ENCODE measurements at places on chromosomes 4 and X.

DNA sequence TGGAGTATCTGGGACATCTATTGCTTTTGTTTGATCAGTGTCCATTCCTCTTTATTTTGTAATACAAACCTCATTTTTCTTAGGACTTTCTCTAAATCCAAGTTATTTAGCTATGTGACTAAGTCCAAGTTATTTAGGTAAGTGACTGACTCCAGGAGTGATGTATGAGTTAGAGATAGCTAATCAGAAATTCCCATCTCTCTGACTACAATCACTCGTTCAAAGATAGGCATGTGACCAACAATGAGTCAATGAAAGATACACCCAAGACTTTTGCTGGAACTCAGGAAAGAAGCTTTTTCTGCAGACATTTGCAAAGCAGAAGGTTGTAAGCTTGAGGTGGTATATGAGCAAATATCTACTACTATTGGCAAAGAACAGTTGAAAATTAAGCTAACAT lies 72.5 kb upstream of the KCNIP4 start:
- no peak for DNase-seq

GRCh38 chr4:169102026-169102425 lies 92.0 kb upstream of the CBR4 start:
- DNase-seq = no peak

DNA sequence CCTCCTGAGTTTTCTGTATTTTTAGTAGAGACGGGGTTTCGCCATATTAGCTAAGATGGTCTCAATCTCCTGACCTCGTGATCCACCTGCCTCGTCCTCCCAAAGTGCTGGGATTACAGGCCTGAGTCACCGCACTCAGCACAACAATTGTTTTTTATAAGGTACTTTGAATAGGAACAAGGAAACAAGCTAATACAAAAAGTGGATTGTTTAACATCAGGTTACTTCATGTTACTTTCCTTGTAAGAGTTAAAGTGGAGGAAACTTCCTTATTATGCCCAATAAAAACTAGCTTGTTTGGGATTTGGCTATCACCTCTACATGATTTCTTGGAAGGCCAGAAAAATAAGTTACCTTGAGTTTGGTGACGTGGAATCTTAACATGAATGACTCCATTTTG lies 698.7 kb downstream of the CCSER1 start:
- DNase-seq = no peak

- peak; percentile 10 for DNase-seq
Observed at GRCh38 chr4:180059216-180059881, 2183.9 kb upstream of the TENM3 start.

GRCh38 chr4:95546221-95546620 lies 2.6 kb downstream of the UNC5C start:
- no peak for DNase-seq

GRCh38 chr4:15037923-15038541 lies 35.8 kb downstream of the CPEB2 start:
- no peak for DNase-seq

DNA sequence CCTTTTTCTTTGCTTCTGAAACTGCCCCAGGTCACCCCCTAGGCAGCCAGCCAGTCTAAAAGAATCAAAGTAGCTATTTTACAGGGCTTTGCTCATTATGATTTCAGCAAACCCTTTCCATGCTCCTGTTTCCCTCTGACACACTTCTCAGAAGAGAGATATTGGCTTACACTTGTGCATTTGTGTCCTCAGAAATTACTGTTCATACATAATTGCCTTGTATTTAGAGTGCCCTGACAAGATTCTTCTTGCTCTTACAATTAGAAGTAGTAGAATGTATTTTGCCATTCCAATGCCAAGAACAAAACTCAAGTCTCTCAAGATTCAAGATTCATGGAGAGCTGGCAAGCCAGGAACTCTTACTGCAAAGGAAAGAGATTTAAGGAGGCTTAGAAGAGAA lies 531.0 kb upstream of the ZFP42 start:
- DNase-seq = no peak

GRCh38 chr4:13765539-13765938 lies 138.0 kb upstream of the BOD1L1 start:
- DNase-seq = no peak

DNA sequence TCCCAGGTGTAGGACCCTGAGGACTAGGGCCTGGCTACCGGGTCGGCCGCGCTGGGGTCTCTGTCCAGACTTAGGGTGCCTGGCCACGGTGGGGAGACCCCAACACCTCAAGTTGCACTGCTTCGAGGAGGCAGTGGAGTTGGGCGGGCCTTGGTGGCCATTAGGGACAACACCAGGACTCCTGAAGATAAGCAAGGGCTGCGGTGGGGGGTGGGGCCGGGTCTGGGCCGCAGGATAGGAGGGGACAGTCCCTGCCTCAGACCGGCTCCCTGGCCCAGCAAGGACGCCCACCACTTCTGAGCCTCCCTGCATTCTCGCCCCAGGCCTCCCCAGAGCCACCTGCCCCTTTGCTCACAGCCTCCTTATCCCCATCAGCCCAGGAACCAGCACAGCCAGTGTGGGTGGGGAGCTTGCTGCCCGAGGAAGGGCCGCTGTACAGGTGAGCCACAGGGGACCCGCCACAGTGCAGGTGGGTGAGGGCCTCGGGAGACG lies 5.5 kb upstream of the MXD4 start:
- DNase-seq = no peak

- no peak for DNase-seq
Observed at GRCh38 chrX:18899796-18900380, 84.0 kb downstream of the PHKA2 start.

DNA sequence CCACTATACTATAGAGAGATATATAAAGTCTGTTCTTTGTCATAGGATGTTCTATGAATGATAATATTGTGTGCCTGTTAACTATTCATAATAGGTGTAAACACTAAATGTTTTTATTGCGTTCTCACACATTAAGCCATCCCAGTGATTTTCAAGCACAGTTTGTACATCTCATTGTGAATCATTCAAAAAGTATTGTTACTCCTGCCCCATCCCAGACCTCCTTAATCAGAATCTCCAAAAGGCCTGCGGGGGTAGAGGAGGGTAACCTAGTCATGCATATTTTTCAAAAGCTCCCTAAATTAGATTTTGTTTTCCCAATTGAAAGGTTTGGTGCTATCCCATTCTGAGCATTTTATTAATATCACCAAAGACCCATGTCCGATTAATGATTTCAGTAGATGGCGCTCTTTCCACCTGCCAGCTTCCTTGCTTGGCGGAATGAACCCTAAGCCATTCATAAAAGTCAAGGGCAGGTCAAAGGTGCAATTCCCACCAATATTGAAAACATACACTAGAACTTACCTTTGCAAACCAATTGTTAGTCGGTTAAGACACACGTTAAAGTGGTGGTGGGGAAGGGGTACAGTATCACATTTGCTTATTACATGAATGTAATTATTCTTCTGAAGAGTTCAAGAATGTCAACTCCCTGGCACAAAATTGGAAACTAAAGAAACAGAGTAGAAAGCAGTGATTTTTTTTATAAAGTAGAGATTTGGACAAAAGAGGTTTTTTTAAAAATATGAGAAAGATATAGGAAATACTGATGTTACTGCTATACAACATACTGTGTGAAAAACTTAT lies 5.8 kb upstream of the TET2 start:
- DNase-seq = peak; percentile 18

DNA sequence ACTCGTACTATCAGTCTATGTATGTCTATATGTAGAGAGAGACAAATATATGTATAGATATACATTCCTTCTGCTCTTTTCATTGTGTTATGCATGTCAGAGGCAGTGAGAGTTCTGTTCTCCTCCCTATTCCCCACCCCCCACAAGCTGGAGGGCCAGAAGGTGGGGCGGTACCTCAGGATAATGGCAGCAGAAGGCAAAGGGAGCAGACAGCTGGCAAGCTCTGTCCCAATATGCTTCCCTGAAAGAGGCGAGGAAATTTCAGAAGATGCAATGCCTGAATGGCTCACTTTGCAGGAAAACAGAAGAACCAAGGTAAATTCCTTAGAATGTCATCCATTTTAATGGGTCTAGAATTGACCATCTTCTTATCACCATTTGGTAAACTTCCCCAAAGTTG lies 114.4 kb downstream of the NAA11 start:
- no peak for DNase-seq

- no peak for DNase-seq
Observed at GRCh38 chrX:30282527-30282926, 26.7 kb downstream of the NR0B1 start.

GRCh38 chrX:97704881-97705280 lies 821.2 kb downstream of the RPA4 start:
- DNase-seq = no peak

DNA sequence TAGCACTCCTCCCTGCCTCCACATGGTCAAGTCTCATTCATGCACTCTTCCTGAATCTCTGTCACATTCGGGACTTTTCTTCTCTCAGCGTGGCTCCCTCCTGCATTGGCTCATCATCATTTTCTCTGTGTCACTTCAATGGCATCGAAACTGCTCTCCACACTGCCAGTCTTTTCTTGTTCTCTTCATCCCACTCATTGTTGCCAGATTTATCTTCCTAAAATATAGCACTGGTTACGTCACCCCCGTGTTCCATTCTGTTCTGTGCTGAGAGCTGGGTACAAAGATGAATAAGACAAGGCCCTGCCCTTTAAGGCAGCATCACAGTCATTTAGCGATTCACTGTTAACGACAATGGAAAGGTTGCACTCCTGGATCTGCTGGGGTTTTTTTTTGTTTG lies 174.4 kb upstream of the TBC1D9 start:
- no peak for DNase-seq

GRCh38 chr4:25424539-25425228 lies 47.6 kb downstream of the ANAPC4 start:
- DNase-seq = no peak

DNA sequence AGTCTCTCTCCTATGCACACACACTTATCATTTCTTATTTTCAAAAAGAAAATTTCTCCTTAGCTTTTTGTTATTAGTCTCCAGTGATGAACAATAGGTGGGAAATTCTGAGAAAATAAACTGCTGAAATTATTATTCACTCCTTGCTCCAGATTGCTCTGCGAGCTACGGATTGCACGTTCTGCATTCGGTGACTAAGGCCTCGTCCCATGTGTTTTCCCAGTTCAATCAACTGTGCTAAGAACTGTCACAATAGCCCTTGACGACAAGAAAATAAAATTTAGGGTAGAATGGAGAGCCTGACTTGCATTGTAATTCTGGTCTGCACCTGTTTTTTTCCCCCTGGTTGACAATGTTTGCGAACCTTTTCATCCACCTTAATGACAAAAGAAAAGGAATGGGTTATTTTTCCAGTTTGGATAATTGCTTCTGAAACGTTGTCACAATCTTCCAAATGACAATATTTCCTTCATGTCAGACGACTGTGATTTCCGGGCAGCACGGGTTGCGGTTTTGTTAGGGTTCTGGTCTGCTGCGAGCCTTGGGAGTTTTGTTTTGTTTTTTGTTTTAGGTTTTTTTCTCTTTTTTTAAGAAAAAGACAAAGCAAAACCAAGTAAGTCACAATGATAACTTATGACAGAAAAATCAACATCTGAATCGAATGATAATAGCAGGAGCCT lies 124.5 kb upstream of the NOCT start:
- DNase-seq = no peak

DNA sequence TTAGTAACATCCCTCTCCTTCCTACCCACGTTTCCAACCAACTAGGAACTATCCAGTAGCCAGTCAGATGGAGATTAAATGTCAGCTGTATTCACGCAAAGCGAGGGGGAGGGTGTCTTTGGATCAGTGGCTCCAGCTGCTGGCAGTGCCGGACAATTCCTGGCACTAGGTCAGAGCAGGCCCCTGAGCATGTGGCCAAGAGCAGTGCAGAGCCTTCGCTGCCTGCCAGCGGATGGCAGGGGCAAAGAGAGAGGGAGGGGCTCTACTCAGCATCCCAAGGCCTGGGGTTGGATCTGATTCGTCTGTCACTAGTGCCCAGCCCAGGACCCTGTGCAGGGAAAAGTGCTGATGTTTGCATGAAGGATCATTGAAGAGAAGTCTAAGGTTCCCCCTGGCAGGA lies 28.7 kb upstream of the JAKMIP1 start:
- no peak for DNase-seq

DNA sequence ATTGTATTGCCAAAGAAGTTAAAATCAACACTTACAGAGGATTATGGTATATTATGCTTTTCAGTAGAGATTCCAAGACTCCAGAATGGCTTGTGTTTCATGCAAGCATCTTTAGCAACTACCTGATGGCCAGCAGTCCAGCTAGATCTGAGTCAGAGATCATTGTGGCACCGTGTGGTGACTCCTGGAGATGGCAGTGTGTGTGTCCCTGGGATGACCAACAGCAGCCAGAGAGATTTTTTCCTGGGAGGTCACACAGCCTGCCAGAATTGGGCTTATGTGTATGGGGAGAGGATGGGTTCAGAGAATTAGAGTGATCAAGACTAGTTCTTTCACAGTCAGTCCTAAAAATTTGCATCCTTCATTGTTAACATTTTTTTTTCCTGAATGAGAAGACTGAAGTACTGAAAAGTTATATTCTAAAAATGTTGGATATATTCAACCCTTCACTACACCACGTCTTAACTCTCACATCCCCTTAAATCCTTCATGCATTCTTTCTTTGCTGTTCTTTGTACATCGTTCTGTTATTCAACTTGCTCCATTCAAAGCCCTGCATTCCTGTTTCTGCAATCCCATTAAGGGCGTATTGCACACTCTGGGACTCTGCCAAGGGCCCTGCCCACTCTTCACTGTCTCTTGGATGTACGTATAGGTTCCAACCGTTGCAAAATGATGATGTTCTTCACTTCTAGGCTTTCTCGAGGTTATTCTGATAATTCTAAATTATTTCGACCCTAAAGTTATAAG lies 12.4 kb downstream of the TENM3 start:
- DNase-seq = no peak

- DNase-seq = no peak
Observed at GRCh38 chr4:59537246-59537886, 1662.8 kb upstream of the ADGRL3 start.

- no peak for DNase-seq
Observed at GRCh38 chrX:103309860-103310554, 783 bp downstream of the BEX2 start.

DNA sequence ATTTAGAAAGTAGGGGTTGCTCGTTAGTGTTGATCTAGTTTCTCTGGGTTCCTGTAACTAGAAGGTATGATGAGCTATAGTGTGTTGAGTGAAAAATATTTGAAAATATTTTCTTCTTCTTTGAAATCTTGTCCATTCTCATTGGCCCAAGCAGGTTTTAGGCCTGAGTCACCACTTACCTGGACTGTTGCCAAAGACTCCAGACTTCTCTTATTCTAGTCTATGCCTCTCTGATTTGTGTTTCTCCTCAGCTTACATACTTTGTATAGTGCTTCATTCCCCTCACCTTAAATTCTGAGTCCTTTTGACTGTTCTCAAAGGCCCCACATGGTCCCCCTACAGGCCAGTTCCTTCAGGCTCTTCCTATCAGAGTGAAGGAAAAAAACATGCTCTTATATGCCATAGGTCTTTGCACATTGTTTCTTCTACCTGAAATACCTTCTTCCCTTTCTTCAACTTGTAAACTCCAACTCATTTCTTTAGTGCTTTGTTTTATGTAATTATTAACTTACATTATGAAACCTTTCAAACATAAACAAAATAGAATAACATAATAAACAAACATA lies 258.2 kb downstream of the PPP1R2C start:
- DNase-seq = no peak

Measured in transverse colon (tissue), 4 donors.